AG09319 (cell line): ENCODE measurements at places on chromosomes 1 and 21.

GRCh38 chr1:171221665-171222591 is 26.4 kb upstream of the FMO1 start:
- DNase-seq, result no peak

GRCh38 chr1:42333662-42334239 is 1.3 kb downstream of the FOXJ3 start:
- DNase-seq, result no peak

GRCh38 chr21:45629046-45629981 is 14.2 kb upstream of the PCBP3 start:
- DNase-seq, result no peak

DNA sequence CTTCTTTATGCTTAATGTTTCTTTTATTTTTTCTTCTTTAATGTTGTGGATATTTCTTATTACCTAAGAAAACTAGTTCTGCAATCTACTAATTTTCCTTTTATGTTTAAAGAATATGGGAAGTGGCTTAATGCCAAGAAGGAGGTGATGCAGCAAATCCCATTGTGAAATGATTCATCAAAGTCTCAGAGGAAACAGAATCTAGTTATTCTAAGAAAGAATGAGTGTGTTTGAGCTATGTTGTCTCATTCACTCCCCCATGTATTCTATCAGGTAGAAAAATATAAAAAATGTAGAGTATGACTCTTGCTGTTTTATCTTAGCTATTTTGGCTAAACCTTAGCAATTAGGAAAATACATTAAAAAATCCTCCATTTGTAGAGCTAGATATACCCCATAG is 659.9 kb upstream of the RGS18 start:
- DNase-seq, result no peak

DNA sequence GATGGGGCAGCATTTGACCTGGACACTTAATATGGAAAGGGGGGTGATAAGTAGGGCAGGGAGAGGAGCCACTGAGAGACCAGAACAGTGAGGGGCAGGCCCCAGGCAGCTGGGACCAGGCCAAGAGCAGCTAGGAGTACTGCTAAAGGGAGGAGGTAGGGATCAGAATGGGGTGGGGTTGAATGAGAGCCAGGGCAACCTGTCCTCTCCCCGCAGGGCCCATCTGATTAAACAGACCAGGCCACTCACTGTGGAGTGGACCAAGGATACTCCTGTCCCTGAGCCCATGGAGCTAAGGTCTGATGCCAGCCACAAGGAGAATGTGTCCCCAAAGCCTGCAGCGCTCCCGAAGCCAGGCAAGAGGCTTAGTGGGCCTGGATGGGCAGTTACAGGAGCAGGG is 2.1 kb downstream of the C1orf167 start:
- no peak for DNase-seq

GRCh38 chr1:185850366-185850765 is 116.2 kb downstream of the HMCN1 start:
- DNase-seq, result no peak

GRCh38 chr1:204171751-204172178 is 5.6 kb upstream of the REN start:
- no peak for DNase-seq

DNA sequence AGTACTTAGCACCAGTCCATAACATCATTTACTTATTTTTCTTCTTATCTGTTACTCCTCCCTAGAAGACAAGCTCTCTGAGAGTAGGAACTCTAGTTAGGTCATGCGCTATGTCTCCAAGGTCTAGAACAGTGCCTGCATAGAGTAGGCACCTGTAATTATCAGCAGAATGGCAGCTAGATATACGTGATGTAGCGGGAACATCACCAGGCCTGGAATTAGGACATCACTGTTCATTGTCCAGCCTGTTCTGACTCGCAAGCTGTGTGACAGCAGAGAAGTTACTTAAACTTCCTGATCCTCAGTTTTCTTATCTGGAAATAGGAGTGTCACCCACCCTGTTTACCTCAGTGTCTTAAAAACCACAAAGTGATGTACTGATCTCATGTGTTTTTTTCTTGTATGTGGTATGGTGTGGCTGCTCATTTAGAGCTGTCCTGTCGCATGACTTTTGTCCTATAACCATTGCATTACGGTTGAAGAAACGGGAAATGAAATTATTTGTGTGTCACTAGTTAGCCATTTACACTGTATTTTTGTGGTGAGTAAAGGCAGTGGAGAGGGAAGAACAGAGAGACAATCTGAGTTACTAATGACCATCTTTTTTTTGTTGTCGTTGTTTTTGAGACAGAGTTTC is 37.1 kb upstream of the EXO1 start:
- DNase-seq, result no peak

- no peak for DNase-seq
These were observed 64.7 kb downstream of the SNRPE start for GRCh38 chr1:203926025-203926540.

DNA sequence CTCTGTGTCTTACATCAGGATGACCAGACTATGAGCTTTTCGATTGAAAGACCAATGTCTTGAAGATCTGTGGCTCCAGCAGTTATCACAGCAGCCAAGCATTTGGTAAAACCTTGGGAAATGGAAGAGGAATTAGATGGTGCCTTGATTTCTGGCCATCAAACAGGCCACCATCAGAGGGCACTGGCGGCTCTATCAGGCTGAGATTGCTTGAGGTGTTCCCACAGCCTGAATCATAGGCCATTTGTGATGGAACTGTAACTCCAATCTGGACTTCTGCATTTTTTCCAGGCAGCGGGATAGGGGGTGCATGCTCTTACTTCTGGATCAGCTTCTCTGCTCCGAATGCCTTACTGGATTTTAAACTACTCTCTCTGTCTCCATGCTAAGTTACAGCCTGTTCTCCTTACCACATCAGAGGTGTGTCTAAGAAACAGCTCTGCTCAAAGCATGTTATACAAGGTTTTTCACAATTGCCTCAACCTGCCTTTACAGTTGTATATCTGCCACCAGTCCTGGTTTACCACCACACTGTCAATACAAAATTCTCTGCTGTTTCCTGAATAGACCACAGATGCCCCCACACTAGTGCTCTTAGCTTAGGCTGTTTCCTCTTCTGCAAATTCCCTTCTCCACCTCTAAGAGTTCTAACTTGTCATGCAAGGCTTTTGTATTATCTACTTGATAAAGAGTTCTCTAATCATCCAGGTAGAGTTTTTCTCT is 180.9 kb downstream of the PTGER3 start:
- DNase-seq, result no peak

GRCh38 chr1:65911679-65912078 is 119.0 kb downstream of the PDE4B start:
- no peak for DNase-seq

DNA sequence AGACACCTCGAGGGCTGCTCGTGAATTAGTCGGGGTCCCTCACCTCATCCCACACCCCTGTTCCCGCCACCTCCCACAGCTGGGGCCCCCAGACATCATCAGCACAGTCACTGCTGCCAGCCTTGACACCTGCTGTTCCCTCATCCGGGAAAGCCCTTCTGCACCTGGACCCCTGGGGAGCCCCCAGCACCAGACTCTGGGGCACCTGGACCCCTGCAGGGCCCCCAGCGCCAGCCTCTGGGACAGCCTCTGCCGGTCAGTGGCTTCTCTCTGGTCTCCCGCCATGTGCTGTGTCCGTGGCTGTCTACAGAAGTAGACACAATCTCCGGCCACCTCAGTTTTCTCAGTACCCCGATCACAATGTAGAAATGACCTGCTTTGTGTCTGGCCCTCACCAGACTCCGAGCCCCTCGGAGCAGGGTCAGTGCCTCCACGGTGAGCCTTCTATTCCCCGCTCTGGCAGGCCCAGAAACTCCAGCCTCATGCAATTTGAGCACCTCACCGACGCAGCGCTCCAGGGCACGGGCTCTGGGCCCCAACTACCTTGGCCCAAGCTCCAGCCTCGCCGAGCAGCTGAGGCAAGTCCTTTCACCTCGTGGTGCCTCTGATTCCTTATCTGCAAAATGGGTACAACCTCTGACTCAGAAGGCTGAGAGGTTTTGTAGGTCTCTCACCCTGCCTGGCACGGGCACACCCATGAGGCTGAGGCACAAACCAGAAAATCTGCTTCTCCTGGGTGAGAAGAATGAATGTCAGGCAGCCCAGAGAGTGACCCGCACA is 84.7 kb downstream of the RIPK4 start:
- DNase-seq, result no peak

DNA sequence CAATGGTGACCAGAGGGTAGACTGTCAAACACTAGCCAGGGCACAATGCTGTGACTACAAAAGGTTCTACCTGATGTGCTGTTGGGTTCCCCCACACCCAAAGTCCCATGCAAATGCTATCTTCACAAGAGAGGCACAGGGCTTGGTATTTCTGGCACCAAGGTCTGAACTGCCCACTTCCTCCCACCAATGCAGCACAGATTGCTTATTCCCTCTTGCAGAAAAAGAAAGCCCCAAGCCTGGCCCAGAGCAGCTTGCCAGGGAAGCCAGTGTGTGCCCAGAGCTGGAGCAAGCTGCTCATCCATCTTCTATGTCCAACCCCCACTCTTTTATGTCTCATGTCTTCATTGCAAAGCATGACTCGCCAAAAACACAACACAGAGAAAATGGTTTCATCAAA is 149.4 kb upstream of the CAMK1G start:
- DNase-seq, result no peak

- DNase-seq, result no peak
These were observed 211.1 kb downstream of the LRRC40 start for GRCh38 chr1:69994241-69994640.

DNA sequence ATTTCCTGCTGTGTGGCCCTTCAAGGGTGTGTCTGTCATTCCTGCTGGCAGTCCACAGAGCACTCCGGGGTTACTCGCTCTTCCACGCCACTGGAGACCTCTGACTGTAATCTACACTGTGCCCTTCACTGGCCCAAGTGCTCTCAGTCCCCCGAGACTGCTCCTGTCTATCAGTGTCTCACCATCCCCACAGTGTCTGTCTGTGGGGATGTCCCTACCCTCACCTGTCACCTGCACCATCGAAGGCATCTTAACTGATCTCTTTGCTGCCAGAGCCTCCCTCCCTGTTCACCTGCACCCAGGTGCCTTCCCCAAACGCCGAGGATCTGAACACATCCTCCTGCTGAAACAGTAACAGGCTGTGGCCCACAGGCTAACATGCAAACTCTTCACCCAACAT is 136.7 kb downstream of the MATN1 start:
- no peak for DNase-seq

- no peak for DNase-seq
These were observed 55.9 kb downstream of the HHAT start for GRCh38 chr1:210384625-210385024.
